ENCODE measurements at places on chromosomes 7 and 10. TPM values are rescaled to one million over a fixed set of nuclear protein-coding genes. Genes with fewer than 3 reads are reported as not detected.

The ZKSCAN1 gene
- total RNA-seq = 57.9 TPM

The C7orf57 gene
- total RNA-seq = not detected

The PLXDC2 gene
- 155 TPM for total RNA-seq

The NODAL gene
- total RNA-seq = not detected

The LRRD1 gene
- total RNA-seq = 0.51 TPM

The CCT6A gene
- 82.8 TPM for total RNA-seq

The LRMDA gene
- total RNA-seq = 25.7 TPM

The C1QL3 gene
- total RNA-seq = not detected

The FAM237B gene
- not detected for total RNA-seq

The STEAP2 gene
- total RNA-seq = 73.2 TPM

The HDAC9 gene
- total RNA-seq = 51.4 TPM

The MPP7 gene
- 38.0 TPM for total RNA-seq

The UCMA gene
- total RNA-seq = not detected

The COL17A1 gene
- 0.87 TPM for total RNA-seq

The DRGX gene
- not detected for total RNA-seq

The SKIDA1 gene
- total RNA-seq = 1.2 TPM

The ANKRD1 gene
- total RNA-seq = 0.30 TPM

The C10orf62 gene
- total RNA-seq = 0.42 TPM

All from aorta (tissue), 5 donors.